Effector memory CD4-positive, alpha-beta T cell (primary cell): ENCODE measurements at places on chromosomes 1 and 21.
A peak's percentile ranks its signal among the peaks of the same experiment; 100 is the strongest.

DNA sequence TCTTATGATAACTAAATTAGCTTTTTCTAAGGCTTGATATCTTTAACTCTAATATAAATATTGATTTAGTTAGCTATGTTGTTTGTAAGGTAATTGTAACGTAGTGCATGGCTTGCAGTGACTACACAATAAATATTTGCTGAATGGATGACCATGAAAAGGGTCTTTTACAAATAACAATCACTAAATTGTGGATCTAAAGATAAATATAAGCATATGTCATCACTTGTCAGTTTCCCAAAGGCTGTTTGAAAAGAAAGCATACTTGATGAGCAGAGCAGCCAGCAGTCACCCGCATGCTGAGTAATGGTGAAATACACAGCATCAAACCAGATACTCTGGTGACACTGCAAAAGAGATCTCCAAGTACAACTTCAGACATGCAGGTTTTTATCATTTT, 92.5 kb upstream of the FMN2 start:
- DNase-seq, result no peak

DNA sequence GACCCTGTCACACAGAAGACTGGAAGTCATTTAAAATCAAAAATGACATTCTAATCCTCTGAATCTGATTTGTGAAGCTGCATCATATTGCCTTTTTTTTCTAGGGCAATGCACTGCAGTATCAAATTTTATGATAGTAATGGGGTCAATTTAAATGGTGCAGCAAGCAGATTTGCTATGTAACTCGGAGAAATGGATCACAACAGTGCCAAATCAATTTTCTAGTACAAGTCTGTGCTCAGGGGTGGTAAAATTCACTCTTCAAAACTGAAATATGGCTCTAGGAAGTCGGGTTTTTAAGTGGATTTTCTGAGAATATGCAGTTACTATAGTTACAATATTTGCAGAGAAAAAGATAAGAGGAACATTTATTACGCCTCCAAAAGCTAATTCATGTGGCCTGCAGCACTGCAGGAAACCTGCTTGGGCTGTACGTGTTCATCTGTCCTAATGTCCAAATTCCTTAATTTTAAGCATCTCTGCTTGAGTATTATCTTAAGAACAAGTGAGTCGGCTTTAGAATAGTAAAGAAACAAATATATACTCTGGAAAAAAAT, 31.5 kb downstream of the HLCS start:
- no peak for DNase-seq

- DNase-seq, result no peak
These were observed 93.1 kb downstream of the RIPK4 start for GRCh38 chr21:41673596-41674335.

- DNase-seq, result no peak
These were observed 31.0 kb downstream of the ZNF691 start for GRCh38 chr1:42877380-42877779.

GRCh38 chr1:55140546-55140983, 74.6 kb downstream of the USP24 start:
- DNase-seq, result peak; percentile 5

GRCh38 chr1:208142590-208143382, 101.4 kb downstream of the PLXNA2 start:
- DNase-seq, result no peak

- DNase-seq, result no peak
These were observed 1888.6 kb downstream of the MRPL39 start for GRCh38 chr21:23718446-23719285.

GRCh38 chr1:116737855-116738321, 16.3 kb upstream of the CD2 start:
- no peak for DNase-seq

DNA sequence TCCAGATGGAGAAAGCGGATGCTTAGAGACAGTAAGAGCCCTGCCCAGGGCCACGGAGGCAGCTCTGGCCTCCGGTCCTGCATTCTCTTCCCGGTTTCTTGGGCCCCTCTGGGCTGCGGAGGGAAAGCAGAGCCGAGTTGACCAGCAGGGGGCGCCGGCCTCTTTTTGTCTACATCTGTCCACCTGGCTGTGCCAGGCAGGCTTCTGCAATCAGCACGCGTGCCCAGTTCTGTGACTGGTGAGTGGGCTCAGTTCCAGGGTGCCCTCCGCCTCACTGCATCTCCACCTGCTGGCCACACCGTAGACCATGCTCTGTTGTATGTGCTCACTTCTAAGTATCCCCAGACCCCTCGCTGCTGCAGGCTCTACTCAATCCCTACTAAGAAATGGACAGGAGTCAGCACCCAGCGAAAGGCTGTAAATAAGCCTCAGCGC, 6.7 kb upstream of the HUNK start:
- DNase-seq, result peak; percentile 38

DNA sequence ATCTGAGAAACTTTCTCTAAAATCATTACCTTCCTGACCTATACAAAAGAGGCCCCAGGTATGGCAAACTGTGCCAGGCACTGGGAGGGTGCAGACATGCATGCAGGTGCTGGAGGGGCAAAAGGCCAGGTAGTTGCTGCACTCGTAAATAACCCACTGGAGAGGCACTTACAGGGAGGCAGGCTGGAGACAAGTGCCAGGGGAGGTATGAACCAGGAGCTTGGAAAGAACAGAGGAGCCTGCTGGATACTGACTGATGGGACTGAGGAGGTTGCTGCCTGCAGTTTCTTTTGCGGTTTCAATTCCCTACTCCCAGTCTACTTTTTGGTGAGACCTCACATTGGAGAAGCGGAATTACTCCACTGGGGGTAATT, 113.9 kb downstream of the DSCAM start:
- DNase-seq, result no peak

DNA sequence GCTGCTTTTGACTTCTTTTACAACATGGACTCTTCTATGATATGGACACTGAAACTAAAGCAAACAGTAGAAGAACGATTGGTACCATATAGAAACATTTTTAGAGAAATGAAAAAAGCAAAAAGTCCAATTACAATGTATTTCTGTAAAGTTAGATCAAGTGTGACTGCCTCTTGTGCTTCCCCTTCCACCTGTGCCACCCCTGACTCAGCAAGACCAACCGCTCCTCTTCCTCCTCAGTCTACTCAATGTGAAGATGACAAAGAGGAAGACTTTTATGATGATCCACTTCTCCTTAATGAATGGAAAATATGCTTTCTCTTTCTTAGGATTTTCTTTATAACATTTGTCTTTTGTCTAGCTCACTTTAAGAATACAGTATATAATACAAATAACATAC, 66.9 kb downstream of the PHTF1 start:
- no peak for DNase-seq

DNA sequence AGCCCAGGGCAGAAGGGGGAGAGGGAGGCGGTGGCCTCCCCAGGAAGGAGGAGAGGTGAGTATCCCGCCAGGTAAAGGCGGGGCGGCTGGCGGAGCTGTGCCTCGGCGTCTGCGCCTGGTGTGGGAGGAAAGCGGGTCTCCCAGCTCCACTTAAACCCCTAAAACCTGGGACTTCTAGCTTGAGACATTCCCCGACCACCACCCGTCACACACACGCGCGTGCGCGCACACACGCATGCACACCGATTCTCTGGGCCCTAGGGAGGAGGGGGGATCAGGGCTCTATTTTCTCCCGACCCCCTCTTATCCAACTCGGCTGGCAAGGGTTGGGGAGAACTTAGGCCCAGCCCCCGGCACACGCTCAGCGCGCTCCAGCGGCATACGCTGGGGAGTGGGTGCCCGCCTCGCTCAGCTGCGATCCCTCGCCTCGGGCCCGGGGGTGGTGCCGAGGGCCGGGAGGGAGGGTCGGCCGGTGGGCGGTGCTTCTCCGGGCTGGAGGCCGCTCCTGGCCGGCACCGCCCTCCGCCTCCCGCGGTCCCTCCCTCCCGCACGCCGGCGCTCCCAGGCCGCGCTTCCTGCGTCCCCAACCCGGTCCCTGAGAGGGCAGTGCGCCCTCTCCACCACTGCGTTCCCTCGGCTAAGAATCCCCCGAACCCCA, at the start of gene TMEM51:
Gene TMEM51 (plus strand): TSS at position 564 of the 658 bp plus-strand sequence. CDS start 61,341 bp downstream, outside the sequence.
- no peak for DNase-seq

DNA sequence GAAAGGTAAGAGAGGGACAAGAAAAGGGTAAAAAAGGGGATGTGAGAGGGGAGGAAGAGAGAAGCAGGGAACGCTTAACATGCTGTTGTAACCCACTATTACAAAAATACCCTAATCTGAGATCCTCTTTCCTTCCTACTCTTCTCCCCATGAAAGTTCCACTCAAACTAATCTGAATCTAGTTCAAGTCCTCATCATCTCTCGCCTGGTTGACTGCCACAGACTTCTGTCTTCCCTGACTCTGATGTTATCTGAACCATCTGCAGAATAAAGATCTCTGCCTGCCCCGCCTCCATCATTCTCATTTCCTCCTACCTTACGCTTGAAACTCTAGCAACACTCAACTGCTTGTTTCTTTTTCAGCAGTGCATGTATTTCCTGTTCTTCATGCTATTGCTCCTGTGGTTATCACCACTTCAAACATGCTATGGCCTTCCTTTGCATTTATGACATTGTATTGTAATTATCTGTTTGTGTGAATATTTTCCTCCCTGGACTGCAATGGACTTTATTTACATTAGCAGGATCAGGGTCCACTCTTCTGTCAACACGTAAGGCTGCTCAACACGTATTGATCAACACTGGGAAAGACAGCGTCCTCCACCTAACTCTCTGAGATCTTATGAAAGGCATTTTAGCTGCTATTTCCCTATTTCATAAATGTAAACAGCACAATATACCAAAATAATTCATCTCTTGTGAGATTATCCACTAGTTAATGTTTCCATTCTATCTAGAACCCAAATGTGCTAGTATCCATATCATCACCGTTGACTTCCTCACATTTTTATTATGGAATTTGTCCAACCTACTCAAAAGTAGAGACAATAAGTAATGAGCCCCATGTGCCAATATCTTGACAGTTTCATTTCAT, 215.5 kb upstream of the USP25 start:
- peak; percentile 28 for DNase-seq

- DNase-seq, result no peak
These were observed 26.6 kb downstream of the UBE4B start for GRCh38 chr1:10059342-10059718.

GRCh38 chr1:41161846-41162245, 80.3 kb downstream of the SCMH1 start:
- DNase-seq, result no peak

DNA sequence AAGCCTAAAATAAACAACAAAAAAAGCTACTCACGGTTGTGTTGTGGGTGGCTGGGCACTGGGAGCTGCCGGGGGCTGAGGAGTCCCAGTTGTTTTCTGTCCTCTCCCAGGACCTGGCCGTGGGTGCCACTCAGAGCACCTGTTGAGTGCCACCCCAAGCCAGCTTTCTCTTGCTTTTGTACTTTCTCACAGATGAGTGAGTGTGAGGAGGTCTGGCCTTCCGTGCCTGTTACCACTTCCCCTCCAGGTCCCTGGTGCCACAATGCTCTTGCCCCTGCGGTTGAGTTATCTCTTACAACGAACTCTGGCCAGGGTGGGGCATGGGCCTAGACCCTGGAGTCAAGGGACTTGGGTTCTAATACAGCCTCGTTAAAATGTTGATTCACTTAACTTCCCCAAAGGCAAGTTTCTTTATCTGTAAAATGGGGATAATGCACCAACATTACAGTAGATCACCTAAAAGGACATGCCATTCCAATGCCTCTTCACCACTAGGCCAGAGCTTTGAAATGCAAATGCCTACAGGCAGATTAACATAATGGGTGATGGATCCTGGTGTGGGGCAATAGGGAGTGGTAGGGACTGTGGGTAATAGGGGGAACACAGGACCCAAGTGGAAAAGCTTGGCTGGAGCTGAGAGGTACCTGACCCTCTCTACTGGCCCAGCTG, at the start of gene CNR2:
Gene CNR2 (minus strand): TSS at position 151 of the 669 bp plus-strand sequence. CDS start 37,745 bp downstream, outside the sequence.
- no peak for DNase-seq

GRCh38 chr1:113219828-113220227, 146.8 kb downstream of the LRIG2 start:
- no peak for DNase-seq

- peak; percentile 74 for DNase-seq
These were observed 95.3 kb downstream of the PIK3R3 start for GRCh38 chr1:46036894-46037839.

DNA sequence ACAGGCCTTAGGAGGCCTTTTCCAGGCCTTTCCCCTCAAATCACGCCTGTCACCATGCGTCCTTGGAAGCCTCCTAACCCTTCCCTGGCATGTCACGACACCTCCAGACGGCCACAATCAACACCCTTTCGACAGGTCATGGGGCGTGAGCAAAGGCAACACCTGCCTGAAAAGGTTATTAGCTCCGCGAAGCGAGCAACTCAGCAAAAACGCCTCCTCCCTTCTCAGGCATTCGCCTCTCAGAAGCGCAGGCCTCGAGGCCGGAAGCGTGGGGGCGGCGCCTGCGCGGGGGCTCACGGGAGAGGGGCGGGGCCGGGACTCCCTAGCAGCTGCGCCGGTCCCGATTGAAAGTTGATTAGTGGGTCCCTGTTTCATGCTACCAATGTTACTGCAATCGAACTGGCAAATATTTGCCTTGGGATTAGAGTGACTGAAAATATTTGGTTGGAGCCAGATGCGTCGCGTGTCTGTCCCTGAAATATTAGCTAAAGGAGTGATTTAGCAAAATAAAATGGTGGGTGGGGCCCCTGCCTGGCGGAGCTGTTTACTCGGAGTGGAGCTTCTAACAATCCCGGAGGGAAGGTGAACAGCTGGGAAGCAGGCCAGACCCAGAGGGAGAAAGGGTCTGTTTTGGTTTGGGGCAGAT, 44.9 kb downstream of the GFI1 start:
- no peak for DNase-seq

DNA sequence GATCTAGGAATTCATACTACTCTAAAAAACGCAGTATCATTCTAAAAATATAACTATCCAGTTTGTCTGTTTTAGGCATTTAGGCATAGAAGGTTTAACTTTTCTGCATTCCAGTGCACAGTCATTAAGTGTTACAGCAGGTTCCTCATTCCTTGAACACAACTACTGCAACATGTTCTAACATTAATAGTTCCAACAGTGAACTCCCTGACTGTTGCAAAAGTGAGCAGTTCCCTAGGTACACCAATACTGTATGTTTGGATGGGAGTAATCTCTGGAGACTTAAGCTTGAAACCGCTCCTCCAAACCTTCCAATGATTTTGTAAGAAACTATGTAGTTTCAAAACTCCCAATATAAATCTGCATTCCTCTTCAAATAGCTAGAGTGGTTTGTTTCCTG, 46.2 kb downstream of the UCHL5 start:
- DNase-seq, result no peak

DNA sequence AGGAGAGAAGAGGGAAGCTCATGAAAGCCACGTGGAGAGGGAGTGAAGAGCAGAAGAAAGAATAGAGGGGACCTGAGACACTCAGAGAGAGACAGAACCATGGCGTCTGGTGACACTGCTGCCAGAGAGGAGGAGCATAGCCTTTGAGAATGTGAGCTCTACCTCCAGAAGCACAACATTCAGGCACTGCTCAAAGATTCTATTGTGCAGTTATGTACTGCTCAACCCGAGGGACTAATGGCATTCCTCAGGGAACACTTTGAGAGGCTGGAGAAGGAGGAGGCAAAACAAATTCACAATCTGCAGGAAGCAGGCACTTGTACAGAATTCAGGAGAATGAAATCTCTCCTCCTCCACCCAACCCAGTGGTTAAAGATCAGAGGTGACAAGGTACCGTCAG, 45.1 kb downstream of the BTBD8 start:
- no peak for DNase-seq
